ENCODE measurements at places on chromosomes 16 and 17. TPM values are rescaled to one million over a fixed set of nuclear protein-coding genes. Genes with fewer than 3 reads are reported as not detected.

STAT5A gene
- total RNA-seq, result 14.6 TPM

CKLF gene
- total RNA-seq, result 14.7 TPM

ABCA3 gene
- 7.4 TPM for total RNA-seq

PPL gene
- 20.2 TPM for total RNA-seq

ERN1 gene
- total RNA-seq, result 7.1 TPM

CACNG3 gene
- total RNA-seq, result not detected

CRISPLD2 gene
- 38.1 TPM for total RNA-seq

TLCD2 gene
- total RNA-seq, result 2.4 TPM

CHST5 gene
- total RNA-seq, result 0.27 TPM

SLC35G6 gene
- total RNA-seq, result not detected

CD19 gene
- not detected for total RNA-seq

FAHD1 gene
- 28.3 TPM for total RNA-seq

PRR35 gene
- total RNA-seq, result not detected

TRIM16 gene
- 31.9 TPM for total RNA-seq

SLC52A1 gene
- not detected for total RNA-seq

TMC6 gene
- total RNA-seq, result 77.0 TPM
